ENCODE measurements at places on chromosomes 2 and 18.

- DNase-seq, result no peak
These were observed 424.3 kb downstream of the DCC start for GRCh38 chr18:52764316-52764715.

DNA sequence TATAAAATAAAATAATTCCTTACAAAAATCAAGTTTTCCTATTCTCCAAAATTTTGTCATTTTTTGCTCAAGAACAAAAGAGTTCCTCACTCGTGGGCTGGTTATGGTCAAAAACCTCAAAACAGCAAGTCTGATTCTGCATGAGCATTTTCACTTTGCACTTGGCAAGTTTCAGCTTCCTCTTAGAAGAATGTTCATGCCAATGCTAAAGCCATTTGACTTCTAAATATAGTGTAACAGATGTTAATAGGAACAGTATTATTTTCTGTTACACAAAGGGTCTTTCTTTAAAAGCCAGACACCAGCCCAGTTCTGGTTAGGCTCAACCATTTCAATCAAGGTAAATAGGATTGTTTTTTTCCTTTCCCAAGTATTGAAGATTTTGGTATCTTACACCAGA is 261.3 kb upstream of the CCDC68 start:
- no peak for DNase-seq

DNA sequence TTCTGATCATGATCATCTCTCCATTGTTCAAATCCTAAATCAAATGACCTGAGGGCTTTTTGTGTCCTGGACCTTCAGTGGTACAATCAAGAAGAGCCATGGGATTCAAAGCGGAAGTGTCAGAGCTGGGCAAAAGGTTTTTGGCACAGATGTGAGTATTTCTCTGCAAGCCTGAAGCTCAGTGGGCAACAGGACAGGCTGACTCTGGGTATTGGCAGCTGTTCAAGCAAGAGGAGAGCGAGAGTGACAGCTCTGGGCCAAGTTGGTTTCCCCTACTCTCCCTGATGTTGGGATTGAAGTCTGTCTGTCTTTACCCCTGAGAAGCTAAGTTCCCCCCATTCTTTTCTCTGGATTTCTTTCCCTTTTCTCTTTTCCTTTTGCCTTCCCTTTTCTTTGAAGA is 33.3 kb downstream of the DSEL start:
- peak; percentile 50 for DNase-seq

DNA sequence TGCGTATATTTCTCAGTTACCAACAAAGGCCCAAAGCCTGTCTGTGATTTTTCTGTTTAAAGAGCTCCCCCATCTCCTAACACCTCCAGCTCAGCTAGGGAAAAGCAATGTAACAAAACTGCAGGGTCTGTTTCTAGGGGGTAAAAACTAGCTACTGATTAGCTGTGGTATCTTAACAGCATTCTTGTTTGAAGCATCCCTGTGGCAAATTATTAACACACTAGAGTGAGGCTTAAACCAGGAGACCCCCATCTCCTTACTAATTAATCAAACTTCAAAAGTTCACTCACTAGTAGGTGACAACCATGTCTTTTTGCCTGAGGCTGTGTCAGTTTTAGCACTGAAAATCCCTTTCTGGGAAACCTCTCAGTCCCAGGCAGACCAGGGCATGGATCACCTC is 186.2 kb upstream of the PARD3B start:
- DNase-seq, result no peak

DNA sequence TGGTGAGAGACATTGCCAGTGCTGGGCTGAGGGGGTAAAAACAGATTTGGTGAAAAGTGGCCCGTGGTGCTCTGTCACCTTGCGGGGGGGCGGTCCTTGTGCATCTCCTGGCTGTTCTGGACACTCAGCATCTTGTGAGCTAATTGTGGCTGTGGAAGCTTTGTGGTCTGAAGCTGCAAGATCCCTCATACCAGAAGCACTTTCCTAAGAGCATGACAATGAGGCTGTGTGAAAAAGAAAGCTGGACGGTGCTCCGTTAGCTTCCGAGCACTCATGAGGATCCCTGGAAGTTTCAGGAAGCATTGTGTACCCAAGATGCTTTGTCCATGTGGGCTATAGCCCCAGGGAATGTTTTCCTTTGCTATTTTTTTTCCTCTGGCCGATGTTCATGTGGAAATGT is 74.5 kb downstream of the CABLES1 start:
- DNase-seq, result no peak

DNA sequence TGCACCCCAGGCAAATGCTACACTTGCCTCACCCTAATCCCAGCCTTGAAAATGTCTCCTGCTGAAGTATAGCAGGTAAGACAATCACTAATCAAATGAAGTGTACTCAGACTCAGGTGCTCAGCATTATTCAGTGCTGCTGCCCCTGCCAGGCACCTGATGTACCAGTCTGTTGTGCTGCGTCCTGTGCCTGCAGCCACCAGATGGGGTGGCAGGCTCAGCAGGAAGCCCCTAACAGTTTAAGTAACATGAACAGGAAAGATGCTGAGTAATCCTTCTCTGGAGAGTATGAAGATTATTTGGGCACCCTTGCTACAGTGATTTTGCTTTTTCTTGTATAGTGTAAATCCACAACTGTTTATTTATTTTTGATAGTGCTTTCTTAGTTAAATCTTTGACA is 69.1 kb downstream of the TACR1 start:
- DNase-seq, result no peak

DNA sequence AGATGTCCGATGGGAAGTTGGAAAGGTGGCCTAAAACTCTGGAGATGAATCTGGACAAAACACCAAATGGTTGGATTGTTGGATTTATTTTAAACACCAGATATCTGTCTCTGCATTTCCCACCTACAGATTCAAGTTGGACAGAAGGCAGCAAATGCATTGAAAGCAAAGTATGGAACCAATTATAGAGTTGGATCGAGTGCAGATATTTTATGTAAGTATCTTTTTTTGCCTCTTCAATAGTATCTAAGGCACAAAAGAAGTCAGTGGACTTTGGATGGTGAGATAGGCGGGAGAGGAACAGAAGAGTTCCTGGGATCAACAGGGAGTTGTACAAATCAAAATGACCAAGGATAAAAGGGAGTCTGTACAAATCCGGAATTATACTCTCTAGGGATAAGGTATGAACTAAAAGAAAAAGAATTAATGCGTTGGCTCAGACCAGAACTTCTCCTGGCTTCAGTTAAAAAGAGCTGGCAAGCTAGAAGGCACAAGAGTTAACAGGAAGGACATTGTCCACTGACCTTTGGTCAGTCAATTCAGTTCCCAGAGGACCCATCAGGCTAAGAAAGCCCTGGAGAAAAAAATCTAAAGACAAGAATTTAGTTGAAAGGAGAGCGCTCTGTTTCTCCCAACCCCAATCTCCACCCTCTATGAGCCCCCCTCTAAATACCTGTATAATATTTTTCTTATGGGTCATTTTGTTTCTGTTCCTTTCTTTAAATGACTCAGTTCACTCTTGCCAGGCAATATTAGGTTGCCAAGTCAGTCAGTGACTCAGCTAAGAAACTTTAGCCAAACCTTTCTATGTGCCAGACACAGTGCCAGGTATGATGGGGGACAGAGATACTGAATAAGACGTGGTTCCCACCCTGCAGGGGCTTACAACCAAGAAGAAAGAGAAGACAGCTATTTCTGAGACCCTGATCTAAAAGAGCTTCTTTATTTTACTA is 29.1 kb downstream of the CPO start:
- peak; percentile 42 for DNase-seq

All from eye (tissue), 1 donor.